Natural killer cell treated with Interleukin-12 subunit alpha and Interleukin-12 subunit beta and Interleukin-15 and Interleukin-18, amount 100 ng/mL, for 72 hours (primary cell): ENCODE measurements at places on chromosomes 2 and 18.

GRCh38 chr18:44474067-44474411, 206.6 kb upstream of the SETBP1 start:
- H3K4me1 ChIP-seq = peaks cover 4% of the 10 kb centered on the region
- H3K27me3 ChIP-seq = no peaks in the 10 kb centered on the region
- no peak overlapping the region for H3K27ac ChIP-seq
- H3K36me3 ChIP-seq = peaks cover 18% of the 10 kb centered on the region
- DNase-seq = no peak
- H3K4me3 ChIP-seq = no peak overlapping the region

- H3K27me3 ChIP-seq = peaks cover 29% of the 10 kb centered on the region
- peaks cover 5% of the 10 kb centered on the region for H3K36me3 ChIP-seq
- peak overlapping the region; percentile 85 for H3K27ac ChIP-seq
- no peak for DNase-seq
- peak overlapping the region; percentile 90 for H3K4me3 ChIP-seq
- peaks cover 18% of the 10 kb centered on the region for H3K4me1 ChIP-seq
These were observed 2.4 kb upstream of the SATB2 start for GRCh38 chr2:199460101-199460671.

GRCh38 chr2:6780765-6781274, 84.9 kb downstream of the CMPK2 start:
- H3K27ac ChIP-seq = no peak overlapping the region
- H3K4me3 ChIP-seq = peak overlapping the region; percentile 8
- H3K36me3 ChIP-seq = no peaks in the 10 kb centered on the region
- H3K4me1 ChIP-seq = peaks cover 7% of the 10 kb centered on the region
- H3K27me3 ChIP-seq = peaks cover 10% of the 10 kb centered on the region

- no peak overlapping the region for H3K27ac ChIP-seq
- H3K27me3 ChIP-seq = no peaks in the 10 kb centered on the region
- no peak for DNase-seq
- H3K36me3 ChIP-seq = no peaks in the 10 kb centered on the region
- no peaks in the 10 kb centered on the region for H3K4me1 ChIP-seq
- no peak overlapping the region for H3K4me3 ChIP-seq
These were observed 85.0 kb downstream of the MARCHF4 start for GRCh38 chr2:216287251-216287650.

- no peaks in the 10 kb centered on the region for H3K4me1 ChIP-seq
- no peak overlapping the region for H3K4me3 ChIP-seq
- H3K27me3 ChIP-seq = no peaks in the 10 kb centered on the region
These were observed 84.1 kb downstream of the RAPH1 start for GRCh38 chr2:203451011-203451410.

DNA sequence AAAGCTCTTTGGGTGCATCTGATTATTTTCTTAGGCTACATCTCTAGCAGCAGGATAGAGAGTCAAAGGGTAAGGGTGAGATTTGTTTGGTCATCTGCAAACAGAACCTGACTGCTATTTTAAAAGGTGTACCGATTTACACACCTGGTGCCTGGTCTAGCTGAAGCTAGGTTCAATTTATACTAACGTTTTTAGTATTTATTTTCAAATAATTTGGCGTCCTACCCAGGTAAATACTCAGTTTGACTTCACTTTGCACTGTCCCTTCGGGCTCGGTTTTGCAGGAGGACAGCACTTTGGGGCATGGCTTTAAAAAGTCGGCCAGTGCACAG, 683 bp downstream of the PTRHD1 start:
- no peaks in the 10 kb centered on the region for H3K27me3 ChIP-seq
- H3K4me3 ChIP-seq = peak overlapping the region; percentile 98
- peaks cover 33% of the 10 kb centered on the region for H3K4me1 ChIP-seq
- H3K27ac ChIP-seq = peak overlapping the region; percentile 98

GRCh38 chr2:234191819-234192407, 141.4 kb downstream of the SPP2 start:
- no peak for DNase-seq
- no peak overlapping the region for H3K4me3 ChIP-seq
- peaks cover 4% of the 10 kb centered on the region for H3K4me1 ChIP-seq
- no peak overlapping the region for H3K27ac ChIP-seq
- H3K27me3 ChIP-seq = no peaks in the 10 kb centered on the region
- no peaks in the 10 kb centered on the region for H3K36me3 ChIP-seq

DNA sequence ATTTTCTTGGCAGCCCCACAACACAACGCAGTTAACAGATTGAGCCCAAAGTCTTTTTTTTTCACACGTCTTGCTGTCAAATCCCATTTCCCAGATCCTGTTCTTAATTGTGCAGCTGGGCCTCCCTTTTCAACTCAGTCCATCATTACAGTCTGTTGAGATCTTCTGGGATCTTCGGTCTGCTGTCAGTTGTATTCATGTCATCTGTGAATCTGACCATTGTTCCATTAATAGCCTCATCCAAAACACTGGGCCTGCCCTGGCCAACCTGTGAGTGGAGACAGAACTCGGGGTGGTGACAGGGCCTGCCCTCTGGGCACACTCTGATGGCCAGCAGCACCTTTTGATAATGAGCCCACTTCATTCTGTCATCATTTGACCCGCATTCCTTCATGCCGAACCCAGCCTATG, 39.7 kb upstream of the SEMA4C start:
- no peak overlapping the region for H3K4me3 ChIP-seq
- no peaks in the 10 kb centered on the region for H3K27me3 ChIP-seq
- H3K27ac ChIP-seq = no peak overlapping the region
- no peaks in the 10 kb centered on the region for H3K36me3 ChIP-seq
- H3K4me1 ChIP-seq = peaks cover 33% of the 10 kb centered on the region
- no peak for DNase-seq

- DNase-seq = no peak
- H3K27ac ChIP-seq = no peak overlapping the region
- H3K4me1 ChIP-seq = no peaks in the 10 kb centered on the region
- no peak overlapping the region for H3K4me3 ChIP-seq
- no peaks in the 10 kb centered on the region for H3K36me3 ChIP-seq
These were observed 171.6 kb upstream of the PIEZO2 start for GRCh38 chr18:11320986-11321385.

DNA sequence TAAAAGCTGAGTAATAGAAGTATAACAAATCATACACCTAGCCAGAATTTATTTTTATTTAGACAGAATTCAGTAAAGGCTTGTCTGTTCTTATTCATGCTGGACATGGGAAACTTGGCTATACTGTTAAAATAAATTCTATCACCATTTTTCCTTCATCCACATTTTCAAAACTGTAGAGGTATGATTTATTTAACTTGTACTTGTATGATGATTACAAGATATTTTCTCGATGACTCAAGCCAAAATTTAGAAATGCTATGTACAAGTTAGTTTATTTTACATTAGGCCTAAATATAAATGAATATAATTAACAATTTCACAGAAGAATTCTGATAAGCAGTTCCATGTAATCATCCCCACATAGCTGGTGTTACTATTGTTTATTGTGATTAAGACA, 194.8 kb upstream of the DOK6 start:
- H3K4me3 ChIP-seq = no peak overlapping the region
- H3K36me3 ChIP-seq = no peaks in the 10 kb centered on the region
- DNase-seq = no peak
- H3K27ac ChIP-seq = no peak overlapping the region
- H3K27me3 ChIP-seq = no peaks in the 10 kb centered on the region

GRCh38 chr2:40370007-40370395, 81.9 kb downstream of the SLC8A1 start:
- H3K27me3 ChIP-seq = no peaks in the 10 kb centered on the region
- H3K4me3 ChIP-seq = no peak overlapping the region
- no peak for DNase-seq
- no peak overlapping the region for H3K27ac ChIP-seq
- H3K4me1 ChIP-seq = no peaks in the 10 kb centered on the region
